ENCODE measurements at places on chromosomes 4 and X.

DNA sequence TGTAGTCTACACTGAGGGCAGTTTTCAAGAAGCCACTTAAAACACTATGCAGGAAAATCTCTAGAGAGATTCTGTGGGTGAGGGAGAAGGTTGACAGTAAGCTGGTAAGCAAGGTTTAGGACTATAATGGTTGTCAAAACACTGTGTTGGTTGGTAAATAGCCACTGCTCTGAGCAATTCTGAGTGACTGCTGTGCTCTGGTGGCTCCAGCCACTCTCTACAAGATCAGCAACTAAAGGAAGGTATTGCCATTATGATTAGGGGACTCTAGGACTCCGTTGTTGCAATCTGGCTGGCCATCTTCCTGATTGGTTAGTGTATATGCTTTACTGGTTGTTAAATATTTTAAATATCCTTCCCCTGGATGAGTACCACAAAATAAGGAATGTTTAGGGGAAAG lies 5.5 kb upstream of the FAM47E start:
- DNase-seq: no peak

- DNase-seq: no peak
These were observed 412.7 kb upstream of the TENM3 start for GRCh38 chr4:181830404-181831035.

- DNase-seq: no peak
These were observed 655.8 kb downstream of the ZNF674 start for GRCh38 chrX:45889471-45889870.

DNA sequence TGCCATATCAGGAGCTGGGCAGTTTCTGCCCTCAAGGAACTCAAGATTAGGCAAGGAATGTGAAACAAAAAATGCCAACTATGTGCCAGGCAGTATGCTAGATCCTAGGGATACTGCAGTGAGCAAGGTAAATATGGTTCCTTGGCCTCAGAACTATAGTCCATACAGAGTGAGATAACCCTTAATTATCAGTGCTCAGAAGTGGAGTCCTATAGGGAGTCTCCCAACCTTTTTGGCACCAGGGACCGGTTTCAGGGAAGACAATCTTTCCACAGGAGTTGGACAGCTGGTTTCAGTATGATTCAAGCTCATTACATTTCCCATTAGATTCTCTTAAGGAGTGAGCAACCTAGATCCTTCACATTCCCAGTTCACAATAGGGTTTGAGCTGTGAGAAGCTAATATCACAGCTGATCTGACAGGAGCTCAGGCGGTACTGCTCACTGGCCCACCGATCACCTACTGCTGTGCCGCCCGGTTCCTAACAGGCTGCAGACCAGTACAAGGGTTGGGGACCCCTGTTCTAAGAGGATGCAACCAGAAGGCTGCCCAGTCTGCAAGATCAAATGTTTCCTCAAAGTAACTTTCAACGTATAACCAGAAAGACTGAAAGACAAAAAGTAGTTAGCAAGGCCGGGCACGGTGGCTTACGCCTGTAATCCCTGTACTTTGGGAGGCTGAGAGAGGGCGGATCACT lies 1.7 kb upstream of the SRP72 start:
- DNase-seq: no peak

DNA sequence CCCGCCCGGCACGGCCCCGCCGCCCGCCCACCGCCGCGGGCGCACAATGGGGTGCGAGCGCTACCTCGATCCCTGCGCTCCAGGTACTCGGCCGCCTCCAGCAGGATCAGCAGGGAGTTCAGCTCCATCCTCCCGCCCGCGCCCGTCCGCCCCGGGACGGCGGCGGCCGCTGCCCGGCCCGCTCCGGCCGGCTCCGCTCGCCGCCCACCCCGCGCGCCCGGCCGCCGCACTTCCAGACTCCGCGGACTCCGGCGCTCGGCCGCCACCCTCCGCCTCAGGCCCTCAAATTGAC lies at the start of gene MXD4:
TSS of gene MXD4 (minus strand) at position 257 of the 292 bp plus-strand sequence. CDS start at position 128, 129 bp downstream.
- no peak for DNase-seq

DNA sequence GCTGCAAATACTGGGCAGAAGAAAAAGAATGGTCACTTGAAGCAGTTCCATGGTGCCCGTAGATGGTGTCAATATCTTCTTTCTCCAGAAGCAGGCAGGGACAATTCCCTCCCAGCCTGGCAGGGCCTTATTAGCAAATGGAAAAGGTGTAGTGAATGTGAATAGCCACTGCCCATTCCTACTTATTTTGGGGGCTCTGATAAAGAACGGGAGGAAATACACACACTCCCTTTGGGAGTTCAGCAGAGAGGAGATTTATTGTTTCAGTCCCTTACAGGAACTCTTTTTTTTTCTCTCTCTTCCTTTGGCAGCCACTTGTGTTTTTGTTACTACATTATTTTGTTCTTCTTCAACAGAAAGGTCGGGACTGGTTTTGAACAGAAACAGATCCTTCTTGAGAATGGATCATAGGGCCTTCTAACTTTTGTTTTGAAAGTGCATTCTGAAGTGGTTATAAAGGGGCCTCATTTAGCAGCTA lies at the start of gene EMCN:
TSS of gene EMCN (minus strand) at position 159 of the 478 bp plus-strand sequence. CDS start at position 51, 108 bp downstream.
- DNase-seq: no peak

DNA sequence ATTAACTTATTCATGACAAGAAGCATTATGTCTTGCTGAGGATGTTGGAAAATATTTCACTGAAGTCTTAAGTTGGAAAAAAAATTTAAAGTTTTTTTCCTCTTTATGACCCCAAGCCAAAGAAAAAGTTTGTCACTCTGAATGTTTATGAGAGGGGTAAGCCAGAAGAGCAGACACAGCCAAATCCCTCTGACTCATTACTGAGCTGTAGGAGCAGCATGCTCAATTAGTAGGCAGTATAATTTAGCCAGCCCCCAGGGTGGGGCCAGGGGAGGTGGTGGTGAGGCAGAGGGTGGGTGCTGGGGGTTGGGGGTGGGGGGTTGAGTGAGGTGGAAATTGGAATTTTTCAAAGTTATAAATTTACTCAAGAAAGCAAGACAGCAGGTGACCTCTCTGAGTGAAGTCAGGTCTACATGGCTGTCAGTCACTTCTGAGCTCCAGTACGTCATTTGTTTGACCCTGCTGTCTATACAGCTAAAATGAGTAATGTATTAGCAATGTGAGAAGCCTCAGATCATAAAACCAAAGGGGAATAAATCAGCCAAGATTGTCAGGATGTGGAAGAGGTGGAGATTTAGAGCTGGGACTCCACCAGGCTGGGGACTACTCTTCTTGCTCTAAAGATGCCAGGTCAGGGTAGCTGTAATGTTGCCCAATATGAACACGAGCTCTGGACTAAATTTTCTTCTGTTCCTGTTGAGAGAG lies 98.8 kb upstream of the NDP start:
- no peak for DNase-seq

- no peak for DNase-seq
These were observed 72.7 kb upstream of the EDNRA start for GRCh38 chr4:147408189-147408588.

DNA sequence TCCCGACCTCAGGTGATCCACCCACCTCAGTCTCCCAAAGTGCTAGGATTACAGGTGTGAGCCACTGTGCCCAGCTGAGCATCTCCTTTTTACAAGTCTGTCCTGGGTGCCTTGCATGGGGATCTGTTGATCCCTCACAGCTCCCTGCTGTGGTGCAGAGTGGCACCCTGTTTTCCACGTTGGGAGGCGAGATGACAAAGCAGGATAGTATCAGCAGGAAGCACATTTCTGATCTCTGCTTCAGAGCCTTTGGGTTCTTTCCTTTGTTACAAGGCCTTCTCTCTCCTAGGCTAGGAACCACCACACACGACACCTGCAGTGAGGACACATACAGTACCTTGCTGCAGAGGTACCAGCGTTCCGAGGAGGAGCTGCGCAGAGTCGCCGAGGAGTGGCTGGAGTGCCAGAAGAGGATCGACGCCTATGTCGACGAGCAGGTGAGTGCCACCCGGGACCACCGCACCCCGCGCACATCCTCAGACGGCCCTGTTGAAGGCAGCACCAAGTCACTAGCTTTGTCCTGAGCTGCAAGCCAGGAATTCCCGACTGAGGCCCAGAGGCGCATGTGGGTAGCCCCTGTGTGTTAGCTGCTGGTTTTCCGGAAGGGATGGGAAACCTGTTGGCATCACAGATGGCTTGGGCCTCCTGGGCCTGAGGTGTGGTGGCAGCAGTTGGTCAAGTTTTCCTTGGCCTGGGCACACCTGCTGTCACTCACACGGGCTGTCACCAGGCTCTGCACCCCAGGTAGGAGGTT lies 109.6 kb downstream of the TNIP2 start:
- no peak for DNase-seq

GRCh38 chr4:180947425-180947824 lies 1295.8 kb upstream of the TENM3 start:
- no peak for DNase-seq
